ENCODE measurements at places on chromosomes 1 and 21.

DNA sequence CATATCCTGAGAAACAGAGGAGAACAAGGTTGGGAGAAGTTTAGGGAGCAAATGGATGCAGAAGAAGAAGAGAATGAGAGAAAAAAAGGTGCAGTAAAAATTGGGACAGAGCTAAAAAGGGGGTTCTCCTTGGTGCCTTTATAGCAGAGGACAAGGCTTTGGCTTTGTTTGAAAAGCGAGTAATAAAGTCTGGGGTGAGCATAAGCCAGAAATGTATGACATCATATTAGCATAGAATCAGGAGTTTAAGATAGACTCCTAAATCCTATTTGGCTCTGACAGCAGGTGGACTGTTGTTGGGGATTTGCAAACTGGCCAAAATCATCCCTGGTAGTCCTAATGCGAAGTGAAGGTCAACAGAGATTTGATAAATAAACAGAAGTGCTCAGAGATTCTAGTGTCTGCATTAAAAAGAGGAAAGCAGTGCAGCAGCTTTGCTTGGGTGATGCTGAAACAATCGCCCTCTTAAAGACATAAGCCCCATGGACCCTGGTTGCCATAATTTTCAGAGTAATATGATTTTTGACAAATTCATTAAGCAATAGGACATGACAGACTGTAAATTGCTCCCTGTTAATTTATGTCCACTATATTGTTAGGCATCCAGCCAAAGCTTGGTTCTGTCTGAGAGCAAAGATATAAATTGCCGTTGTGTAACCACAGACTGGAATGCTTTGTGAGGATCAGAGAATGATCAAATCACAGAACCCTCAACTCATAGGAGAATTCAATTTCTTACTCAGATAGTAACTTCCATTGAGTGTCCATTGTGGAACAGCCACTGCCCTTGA lies 385.0 kb upstream of the NFIA start:
- DNase-seq: no peak

- no peak for DNase-seq
These were observed 11.9 kb upstream of the TMEM61 start for GRCh38 chr1:54968551-54968950.

- peak; percentile 65 for DNase-seq
These were observed at the start of gene EFNA4 for GRCh38 chr1:155063550-155064110. Gene EFNA4, plus strand, starts transcription at chr1:155063740. Its CDS starts 84 bp downstream, at chr1:155063824.

DNA sequence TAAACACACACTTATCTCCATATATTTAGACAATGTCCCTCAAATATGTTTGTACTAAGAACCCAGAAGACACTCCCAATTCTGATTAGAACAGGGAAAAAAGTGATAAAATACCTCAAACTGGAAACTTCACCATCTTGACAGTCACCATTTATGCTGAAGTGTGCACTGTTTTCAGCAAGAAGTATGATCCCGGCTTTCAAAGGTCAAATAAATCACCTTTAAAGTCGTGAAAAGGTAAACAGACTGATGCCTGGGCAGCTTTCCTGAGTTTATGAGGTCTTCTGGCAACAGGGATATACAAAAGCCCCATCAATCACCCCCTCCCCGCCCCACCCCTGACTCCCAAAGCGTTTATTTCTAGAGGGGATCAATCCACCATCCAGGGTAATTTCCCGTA lies 37.9 kb downstream of the HLX start:
- DNase-seq: no peak

- no peak for DNase-seq
These were observed 61.8 kb downstream of the MT1HL1 start for GRCh38 chr1:236942431-236942830.

DNA sequence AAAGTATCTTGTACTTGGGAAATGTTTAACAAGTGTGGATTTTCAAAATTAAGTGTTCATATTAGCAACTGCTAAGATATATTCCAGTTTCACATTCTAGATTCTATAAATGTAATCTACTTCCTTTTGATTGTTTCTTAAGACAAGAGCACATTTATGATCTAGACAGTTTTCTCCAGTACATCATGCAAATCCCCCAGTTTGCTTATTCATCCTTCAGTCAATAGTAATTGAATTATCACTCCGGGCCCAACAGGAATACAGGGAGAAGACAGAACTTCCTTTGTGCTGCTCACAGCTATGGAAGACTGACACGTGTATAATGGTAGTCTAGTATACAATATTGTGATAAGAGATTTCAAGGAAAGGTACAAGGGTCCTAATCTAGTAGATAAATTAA lies 14.5 kb downstream of the PLA2G4A start:
- DNase-seq: no peak

DNA sequence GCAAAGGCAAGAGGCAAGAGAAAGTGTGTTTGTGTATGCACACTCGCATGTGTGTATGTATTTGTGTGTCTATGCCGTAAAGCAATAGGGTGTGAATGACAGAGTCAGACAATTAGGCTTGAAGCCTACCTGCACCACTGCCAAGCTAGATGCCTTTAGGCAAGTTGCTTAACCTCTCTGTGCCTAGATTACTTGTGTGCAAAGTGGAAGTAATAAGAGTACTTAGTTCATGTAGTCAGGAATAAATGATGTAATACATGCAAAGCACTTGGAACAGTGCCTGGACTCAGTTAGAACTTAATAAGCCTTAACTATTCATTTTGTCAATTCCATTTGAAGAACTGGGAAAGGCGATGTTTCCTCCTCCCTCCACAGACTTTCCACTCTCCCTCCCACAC lies 31.7 kb downstream of the LAMB3 start:
- no peak for DNase-seq

DNA sequence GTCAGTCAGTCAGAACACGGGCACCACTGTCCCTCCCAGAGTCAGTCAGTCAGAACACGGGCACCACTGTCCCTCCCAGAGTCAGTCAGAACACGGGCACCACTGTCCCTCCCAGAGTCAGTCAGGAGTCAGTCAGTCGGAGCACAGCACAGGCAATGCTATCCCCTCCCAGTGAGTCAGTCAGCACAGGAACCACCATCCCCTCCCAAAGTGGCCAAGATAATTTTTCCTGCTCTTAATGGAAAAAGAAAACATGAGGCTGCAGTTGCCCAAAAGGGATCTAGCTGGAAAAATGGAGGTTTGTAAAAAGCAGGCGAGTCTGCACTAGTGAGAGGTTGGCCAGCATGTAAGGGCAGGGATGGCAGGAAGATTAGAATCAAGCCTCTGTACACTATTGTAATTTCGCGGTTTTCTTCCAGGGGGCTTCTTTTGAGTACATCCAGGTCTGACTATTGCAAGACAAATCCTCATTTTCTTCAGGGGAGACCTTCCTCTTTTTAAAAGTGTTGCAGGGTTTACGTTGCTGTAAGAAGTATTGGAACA lies 213.8 kb downstream of the SIPA1L2 start:
- DNase-seq: no peak

GRCh38 chr21:32403201-32403777 lies 9.2 kb upstream of the EVA1C start:
- DNase-seq: peak; percentile 82

DNA sequence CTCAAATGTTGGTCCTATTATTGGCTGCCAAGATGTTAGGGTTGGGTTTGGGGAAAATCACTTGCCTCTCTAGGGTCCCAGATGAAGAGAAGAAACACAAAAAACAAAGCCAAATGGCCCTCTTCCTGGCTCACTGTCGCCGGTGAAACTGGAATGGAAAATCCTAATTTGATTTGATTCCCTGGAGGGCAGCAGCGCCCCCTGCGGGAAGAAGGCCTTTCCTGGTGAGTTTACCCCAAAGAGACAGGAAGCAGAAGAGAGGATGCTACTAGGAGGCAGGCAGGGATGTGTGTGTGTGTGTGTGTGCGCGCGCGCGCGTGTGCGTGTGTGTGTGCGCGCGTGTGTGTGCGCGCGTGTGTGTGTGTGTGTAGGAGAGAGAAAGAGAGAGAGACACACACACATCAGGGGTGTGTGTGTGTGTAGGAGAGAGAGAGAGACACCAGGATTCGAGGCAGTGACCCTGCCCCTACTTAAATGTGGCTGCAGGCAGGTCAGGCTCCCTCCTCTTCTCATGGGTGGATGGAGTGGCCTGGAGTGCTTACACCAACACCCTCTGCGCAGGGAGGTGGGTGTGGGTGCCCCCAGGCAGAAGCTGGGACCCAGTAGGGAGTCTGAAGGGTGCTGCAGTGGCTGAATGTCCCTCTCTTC lies 3.1 kb upstream of the SELENON start:
- DNase-seq: peak; percentile 75

DNA sequence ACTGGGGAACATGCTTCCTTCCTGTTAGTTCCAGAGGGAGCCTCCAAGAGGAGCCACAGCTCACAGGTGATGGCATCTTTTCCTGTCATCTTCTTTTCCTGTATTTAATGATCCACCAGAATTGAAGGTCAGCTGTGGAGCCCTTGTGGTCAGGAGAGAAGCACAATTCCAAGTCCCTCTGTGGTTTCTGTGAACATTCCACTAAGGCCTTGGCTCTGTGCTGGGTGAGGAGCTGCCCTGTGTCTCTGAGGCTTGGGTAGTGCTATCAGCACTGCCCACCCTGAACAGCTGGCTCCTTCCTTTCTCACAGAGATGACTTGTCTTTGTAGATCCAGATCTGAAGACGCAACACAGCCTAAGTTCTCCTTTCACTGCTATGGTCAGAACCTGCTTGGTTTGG lies 141.9 kb upstream of the MAP1LC3C start:
- DNase-seq: no peak

- no peak for DNase-seq
These were observed 8.4 kb downstream of the FOXE3 start for GRCh38 chr1:47424336-47424982.

DNA sequence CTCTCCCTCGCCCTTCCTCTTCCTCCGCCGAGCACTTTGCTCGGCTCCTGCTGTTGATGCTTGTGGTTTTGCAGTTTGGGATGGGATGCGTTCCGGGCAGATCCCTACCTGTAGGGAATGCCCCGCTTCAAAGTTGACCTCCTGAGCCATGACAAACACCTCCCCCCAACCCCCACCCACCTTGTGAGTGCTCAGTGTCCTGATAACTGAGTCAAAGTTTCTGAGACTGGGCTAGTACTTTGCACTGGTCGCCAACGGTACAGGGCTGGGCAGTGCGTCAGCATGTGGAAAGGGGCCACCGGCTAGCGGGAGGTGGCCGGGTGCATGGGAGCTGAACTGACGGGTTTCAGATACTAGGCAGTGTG lies 771 bp downstream of the RABGAP1L start:
- no peak for DNase-seq

DNA sequence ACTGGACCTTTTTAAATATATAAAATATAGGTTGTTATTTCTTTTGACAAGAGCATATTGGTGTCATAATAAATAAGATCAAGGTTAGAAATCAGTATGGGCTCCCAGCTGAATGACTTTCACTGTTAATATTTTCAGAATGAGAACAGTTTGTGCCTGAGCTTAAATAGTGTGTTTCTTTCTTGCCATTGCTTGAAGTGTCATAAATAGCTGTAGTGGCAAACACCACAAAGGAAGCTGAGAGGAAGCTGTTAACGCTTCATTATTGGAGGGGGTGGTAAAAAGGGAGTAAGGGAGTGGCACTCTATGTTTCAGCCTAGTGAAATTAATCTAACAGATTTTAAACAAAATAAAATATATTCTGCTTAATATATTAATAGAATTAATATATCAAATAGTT lies 1089.8 kb upstream of the NCAM2 start:
- DNase-seq: no peak

- no peak for DNase-seq
These were observed 166.8 kb downstream of the BACH1 start for GRCh38 chr21:29465546-29465945.

DNA sequence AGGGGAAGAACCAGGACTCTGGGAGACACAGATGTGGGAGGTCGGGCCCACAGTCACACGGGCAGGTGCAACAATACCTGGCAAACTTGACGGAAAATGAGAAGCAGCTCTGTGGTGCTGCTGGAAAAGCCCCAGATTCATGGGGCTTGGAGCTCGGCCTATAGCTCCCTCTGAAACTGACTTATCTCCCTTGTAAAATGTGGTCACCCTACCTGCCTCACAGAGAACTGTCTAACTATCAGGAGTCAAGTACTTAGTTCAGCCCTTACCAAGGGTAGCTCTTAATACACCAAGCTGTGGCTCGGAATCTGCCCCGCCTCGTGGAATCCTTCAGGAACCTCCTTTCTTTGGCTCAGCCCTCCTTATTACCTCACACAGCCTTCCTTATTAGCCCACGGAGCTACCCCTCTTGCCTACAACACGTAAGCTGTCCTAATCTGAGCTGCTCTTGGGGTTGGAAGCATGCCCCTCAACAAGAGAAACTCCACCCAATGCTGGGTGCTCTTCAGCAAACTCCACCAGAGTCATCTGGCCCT lies 68.9 kb downstream of the MRPL37 start:
- no peak for DNase-seq

DNA sequence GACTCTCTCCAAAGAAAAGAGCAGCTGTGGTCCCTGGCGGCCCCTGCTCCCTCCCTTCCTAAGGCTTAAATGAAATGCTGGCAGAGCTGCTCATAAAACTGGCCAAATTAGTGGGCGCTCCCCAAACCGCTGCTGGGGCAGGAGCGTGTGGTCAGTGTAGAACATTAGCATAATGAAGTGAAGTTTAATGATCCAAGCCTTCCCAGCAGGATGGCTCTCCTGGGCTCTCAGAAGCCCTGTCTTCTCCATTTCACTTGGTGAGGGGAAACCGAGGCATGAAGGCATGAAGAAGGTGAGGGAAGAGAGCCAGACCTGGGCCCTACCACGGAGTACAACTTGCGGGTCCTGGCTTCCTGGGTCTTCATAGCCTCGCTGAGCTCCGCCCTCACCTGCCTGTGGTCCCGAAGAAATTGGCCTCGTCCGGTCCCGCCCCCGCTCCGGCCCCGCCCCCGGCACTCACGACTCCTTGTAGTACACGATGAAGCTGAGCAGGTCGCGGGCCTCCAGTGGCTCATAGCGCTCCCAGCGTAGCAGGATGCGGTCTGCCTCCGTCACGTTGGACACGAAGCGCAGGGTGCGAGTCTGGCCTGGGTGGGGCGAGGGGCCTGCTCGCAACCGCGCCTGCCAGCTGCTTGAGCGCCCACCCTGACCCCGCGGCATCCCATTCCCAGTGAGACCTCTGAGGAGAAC lies 10.3 kb downstream of the INSRR start:
- DNase-seq: no peak

All from kidney capillary endothelial cell (primary cell).